ENCODE measurements at places on chromosomes 3 and 15.

GRCh38 chr3:13289771-13290285, 130.3 kb downstream of the NUP210 start:
- no peak for DNase-seq

- DNase-seq: no peak
These were observed 31.9 kb upstream of the CFAP161 start for GRCh38 chr15:81101894-81102815.

DNA sequence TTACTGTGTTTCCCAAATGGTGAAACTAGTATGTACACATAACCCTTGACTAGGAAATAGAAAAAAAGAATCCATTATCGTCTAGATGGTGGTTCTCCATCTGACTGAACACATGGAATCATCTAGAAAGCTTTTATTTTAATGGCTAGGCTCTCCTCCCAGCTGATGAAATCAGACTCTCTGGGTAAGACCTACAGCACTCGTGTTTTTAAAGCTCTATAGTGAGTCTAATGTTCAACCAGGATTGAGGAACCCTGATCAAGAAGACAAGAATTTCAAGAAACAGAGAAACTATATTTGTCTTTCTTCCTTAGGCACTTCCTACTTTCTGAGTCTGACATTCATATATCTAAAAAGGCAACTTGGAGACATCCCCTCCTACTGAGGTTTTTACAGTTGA, 118.8 kb downstream of the TMCO5A start:
- DNase-seq: no peak

DNA sequence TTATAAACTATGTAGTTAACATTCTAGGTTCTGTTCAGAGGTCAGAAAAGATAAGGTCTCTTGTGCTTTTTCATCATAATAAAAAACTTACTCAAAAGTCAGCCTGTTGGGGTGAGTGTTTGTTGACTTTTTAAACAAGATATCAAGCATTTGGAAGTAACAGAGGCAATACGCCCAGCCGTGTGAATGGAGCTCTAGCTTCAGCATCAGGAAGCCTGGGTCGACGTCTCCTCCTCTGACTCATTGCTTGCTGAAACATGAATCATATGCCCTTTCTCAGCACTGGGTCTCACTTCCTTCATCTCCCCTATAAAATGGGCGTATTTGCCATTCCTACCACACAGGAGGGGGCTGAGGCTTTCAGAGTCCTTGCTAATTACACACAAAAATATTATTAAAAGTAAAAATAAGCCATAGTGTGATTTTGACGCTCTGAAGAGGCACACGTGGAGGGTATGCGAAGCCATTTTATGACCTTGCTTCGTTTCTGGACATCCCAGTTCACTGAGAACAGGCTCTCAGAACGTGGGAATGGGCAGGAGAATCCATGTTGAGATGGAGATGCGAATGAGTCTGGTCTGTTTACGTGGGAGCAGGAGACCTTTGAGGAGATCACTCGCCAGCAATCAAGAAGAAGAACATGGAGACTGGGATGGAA, 220.8 kb upstream of the TPRG1 start:
- DNase-seq: no peak

GRCh38 chr3:116517308-116517707, 72.0 kb upstream of the LSAMP start:
- no peak for DNase-seq

DNA sequence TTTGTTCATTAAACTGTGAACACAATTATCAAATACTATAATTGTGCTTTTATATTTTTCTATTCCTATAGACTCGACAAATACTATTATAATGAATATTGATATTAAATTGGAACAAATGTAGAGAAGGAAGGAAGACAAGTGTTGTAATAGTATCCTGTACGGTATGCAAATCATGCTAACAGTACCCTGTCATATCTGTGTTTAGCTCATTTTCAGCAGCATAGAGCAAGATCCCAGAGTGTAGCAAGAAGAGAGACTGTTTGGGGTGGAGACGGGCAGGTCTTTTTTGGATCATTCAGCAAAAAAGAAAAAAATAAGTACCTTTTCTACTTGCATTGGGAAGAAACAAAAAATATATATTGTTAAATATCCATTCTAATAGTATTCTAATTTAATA, 224.1 kb downstream of the TPRG1 start:
- DNase-seq: no peak

DNA sequence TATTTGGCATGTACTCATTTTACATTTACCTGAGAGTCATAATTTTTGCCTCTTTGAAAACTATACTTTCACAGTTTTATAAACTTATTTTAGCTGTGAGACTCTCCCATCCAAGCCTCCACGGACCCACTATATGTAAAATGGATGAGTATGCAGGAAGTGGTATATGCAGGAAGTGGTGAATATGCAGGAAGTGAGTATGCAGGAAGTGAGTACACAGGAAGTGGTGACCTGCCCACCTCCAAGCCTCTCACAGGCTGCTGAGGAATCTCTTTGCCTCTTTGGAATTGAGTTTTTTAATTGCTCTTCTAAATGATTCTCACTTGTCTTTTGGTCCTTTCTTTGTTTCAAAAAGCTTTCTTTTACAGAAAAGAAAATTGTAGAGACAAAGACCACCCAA, 85.2 kb downstream of the KBTBD8 start:
- DNase-seq: no peak

DNA sequence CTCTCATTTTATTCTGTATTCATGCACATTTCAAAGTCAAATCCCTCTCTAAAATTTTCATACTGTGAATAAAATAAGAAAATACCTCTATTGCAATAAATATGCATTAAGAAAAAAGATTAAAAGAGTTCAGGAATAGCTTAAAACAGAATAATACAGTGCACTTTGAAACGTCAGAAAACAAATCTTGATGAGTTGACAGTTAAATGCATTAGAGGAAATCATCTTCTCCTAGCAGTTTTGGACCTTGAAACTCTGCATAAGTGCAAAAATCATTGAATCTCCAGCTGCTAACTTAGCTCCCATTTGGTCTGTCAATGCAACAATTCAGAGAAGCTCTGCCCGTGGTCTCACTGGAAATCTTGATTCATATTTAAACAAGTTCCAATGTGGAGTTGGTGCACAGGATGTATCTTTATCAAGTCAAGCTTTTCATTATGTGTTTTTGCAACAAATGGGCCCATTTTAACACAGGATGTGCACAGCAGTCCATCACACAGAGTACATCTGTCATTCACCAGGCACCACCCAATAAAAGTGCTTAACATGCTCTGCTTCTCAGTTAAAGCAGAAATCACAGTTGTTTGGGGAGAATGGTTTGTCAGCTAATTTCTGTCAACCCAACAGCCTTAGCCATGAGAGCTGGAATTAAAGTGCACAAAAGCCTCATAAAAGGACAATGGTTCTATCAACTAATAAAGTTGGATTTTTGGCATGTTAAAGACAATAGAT, 98.8 kb upstream of the ARRDC4 start:
- no peak for DNase-seq

DNA sequence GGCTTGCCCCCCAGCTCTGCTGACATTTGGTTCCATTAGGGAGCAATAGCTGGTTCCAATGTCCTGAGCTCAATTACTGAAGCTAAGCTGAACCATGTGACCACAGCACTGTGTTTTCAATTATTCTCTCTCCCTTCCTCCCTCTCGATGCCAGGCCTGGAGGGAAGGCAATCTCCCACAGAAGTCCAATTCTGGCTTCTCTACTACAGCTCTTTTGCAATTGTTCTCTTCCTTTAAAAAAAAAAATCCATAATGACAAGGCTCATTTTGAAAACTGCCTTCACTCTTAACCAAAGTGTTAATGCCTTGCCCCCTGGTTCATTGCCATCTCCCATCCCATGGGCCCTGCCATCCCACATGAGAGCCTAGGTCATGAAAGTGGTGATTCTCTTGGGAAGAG, 24.8 kb downstream of the IL16 start:
- DNase-seq: no peak

DNA sequence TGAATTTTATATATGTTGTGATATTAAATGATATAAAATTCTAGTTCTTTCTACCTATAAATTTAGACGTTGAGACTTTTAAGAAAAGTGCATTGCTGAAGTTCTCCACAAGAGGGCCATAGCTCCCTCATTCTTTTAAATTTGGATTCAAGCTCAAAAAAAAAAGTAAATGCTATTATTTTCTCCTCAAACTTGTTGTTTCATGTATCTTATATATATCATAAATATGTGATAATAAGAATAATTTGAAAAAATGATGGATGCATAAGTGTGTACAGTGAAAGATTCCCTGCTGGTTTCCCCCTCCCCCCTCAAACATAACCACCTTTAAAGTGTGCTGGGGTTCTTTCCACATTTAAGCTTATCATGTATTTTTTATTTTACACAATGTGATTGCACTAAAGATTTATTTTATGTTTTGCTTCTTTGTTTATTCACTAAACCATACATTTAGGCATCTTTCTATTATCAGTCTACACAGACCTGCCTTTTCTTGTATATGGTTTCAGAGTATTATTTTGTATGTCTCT, 769.4 kb upstream of the GOLIM4 start:
- DNase-seq: no peak

DNA sequence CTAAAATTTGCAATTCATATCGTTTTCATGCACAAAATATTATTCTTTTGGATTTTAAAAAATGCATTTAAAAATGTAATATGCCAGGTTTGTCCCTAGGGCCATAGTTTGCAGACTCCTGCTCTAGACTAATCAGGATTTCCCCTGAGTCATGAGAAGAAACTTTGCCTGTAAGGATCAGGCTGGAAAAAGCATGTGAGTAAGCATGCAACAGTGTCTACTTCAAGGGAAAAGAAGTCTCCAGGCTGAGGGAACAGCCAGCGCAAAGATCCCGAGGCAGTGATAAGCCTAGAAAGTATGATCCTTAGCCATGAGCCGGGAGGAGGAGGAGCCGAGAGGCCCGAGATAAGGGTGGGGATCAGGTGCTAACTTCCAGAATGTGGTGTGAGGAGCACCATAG, 382.8 kb upstream of the CFAP20DC start:
- DNase-seq: no peak

DNA sequence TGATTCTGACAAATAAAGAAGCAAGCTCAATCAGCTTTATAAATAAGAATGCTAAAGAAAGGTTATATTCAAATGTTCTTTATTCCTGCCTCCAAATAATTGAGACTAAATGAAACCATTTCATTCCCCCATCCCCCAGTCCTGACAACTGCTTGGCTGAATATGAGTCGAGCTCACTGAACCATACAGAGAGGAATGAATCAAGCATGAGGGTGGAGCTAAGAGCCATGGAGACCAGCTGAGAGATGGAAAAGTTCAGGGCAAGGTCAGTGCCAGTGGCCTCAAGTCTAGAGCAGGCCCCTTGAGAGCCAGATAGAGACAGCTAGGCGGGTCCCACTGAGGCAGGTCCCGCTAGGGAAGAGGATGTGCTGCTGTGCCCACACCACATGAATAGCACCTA, 188.7 kb upstream of the EIF1B start:
- DNase-seq: no peak

DNA sequence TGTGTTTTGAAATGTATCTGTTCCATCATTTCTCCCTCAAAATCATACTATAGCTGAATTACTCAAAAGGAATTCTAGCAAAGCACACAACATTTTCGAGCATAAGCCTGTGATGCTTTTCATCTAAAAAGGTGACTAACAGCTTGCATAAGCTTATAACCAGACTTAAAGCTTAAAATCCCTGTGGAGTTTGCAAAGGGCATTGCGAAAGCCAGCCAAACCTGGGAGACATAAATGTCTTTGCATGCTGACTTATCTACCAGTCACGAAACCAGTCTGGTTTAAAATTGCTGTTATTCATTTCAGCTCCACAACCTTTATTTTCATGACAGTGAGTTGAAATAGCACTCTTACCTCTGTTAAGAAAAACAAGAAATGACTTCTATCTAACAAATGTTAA, 35.6 kb upstream of the LIPC start:
- no peak for DNase-seq

DNA sequence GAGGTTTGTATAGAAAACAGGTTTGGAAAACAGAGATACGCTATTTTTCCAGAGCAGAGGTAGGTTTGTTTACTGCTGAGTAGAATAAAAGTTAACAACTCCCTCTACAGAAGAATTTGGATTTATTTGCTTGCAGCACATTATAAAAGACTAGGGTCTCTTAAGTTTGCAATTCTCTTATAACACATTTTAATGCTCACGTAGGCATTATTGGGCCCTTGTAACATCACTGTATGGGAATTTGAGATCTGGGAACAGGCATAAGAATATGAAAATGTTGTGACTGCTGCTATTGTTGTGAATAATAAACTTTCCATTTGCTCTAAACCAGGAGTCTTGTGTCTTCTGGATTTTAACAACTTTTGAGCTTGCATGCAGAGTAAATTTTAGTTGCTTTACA, 128.3 kb upstream of the CADM2 start:
- no peak for DNase-seq

DNA sequence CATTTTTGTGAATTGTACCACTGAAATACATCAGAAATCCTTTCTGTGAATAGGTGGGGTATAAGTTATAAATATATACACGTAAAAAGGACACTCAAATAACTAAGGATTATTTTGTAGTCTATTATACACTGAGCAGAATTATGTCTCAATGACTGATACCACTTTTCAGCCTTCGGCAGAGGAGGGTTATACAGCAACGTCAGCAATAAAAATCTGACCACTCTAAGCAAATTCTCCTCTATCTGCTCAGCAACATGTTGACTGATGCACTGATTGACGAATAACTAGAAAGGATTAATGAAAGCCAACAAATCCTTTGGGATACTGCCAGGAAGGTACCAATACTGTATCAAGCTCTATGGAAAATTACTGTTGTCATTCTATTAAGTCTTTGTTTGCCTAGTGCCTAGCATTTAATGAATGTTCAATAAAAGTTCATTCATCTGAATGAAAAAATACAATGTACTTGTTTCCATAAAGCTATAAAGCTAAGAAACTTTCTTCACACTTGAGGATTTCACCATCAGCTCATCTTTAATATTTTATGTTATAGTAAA, 5.2 kb downstream of the ARPP19 start:
- no peak for DNase-seq

- no peak for DNase-seq
These were observed 31.4 kb upstream of the LYZL4 start for GRCh38 chr3:42441791-42442190.

Measured in stimulated activated CD8-positive, alpha-beta memory T cell treated with anti-CD3 and anti-CD28 coated beads, Interleukin-15, amount 100 ng/mL, for 24 hours (primary cell).